ENCODE measurements at places on chromosomes 12 and 14.

GRCh38 chr14:31439561-31439960, 17.7 kb downstream of the DTD2 start:
- DNase-seq: no peak

DNA sequence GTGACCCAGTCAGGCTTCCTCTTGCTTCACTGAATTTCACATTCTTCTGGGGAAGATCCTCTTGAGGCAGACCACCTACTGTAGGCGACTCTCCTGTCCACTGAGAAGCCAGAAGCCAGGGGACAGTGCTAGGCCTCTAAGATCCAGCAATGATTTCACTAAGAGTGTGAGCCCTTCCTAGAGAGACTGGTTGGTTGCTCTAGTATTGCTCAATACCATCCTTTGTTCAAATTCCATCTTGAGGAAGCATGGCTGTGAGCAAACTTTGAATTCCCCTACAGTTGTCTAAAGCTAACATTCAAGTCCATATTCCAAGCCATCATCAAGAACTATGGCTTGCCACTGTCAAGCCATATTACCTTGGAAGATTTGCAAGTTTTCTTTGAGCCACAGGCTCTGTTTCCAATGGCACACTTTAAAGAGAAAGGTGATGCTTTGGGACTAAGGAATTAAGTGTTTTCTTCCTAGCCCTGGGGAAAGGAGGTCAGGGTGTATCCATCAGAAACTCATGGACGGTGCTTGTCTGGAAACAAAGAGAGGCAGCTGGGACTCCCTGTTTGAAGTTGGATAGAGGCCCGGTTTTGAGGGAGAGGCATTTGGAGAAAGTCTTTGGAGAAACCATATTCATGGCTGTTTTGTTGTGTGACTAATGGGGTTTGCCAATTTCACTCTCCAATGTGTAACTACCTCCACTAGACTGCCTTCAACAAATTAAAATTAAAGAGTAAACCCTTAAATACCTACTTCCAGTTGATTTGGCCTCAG, 1217.9 kb downstream of the VRK1 start:
- DNase-seq: no peak

DNA sequence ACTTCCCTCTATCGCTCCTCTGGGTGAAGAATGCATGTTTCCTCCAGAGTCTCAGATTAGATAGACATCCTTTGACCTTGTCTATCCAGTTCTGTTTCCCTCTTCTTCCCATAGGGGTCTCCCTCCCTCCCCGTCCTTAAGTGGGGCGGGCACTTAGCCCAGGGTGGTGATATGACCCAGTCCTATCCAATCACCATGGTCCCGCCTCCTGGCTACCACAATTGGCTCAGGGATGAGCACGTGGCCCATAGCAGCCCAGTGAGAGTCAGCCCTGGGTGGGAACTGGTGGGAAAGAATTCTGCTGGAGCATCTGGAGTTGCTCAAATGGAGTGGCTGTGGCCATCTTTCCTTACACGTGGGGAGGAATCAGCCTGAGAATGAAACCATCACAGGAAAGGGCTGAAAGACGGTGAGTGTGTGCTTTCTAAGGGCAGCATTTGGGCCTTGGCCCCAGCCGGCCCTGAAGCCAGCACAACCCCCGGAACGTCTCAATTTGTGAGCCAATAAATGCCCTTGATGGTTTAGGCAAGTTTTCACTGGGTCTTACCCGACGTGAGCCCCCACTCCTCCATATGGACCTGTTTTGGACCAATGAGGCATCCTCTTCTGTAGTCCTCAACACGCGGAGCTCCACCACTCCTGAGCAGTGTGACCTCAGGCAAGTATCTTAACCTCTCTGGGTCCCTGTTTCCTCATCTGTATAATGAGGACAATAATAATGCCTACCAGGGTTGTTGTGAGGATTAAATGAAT, 14.4 kb upstream of the MLXIP start:
- DNase-seq: peak; percentile 100

GRCh38 chr14:104237651-104238423, 99.5 kb downstream of the KIF26A start:
- no peak for DNase-seq

GRCh38 chr14:32492457-32492856, 163.4 kb downstream of the AKAP6 start:
- no peak for DNase-seq

DNA sequence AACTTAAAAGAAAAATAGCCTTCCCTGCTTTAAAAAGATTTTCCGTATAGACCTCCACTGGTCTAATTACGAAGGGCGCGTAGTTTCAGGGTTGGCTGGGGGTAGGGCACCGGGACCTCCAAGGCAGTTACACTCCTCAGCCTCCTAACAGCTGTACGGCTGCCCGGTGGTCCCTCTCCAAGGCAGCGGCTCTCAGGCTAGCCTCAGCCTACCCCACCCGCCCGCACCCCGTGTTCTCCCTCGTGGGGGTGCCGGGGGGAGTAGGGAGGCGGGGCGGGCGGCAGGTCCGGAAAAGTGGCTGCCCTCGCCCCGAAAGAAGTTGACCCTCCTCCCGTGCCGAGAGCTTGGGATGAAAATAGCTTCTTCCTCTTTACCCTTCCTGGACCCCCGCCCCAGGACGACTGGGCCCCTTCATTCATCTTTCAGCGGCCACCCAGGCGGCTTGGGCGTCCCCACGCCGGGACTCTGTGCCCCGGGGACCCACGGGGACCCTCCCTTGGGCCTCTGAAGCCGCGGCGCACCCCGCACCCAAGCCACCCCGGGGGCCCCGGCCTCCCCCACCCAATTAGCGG, 991 bp upstream of the RCOR1 start:
- no peak for DNase-seq

GRCh38 chr12:119989361-119989730, 310 bp downstream of the BICDL1 start:
- peak; percentile 20 for DNase-seq

DNA sequence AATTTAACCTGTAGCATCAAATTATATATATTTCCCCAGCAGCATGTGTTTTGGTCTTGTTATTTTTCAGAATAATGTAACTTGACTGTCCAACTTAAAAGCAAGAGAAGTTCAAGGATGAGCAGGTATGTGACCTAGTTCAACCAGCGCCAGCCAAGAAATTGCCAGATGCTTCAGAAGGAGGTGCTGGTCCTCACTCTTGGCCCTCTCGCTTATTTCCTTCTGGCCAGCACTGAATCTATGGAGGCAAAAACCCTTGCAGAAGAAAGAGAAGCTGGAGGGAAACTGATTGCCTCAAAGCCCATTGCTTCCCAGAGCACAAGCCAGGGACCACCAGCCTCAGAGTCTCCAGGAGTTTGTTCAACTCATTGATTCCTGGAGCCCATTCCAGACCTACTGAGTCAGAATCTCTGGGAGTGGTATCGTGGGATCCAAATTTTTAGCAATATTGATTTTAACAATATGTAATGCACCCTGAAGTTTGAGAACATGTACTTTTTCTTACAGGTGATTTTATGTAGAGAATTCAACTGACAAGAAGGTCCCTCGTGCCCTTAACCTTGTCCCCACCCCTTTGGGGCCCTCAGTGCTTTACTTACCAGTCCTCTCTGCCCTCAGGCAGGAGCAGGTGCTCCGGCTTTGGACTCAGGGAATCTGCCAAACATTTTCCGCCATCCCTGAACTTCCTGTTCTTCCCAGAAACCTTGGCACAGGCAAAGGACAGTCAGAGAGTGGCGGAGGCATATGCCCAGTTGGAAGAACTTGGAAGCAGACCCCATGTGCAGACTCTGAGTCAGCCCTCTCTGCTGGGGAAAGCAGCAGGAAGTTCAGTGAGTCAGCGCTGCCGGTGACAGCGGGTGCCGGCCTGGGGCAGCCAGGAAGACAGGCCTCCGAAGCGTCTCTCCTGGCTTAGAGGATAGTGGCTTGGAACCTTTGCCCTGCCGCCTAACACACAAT, 10.4 kb downstream of the BEST3 start:
- DNase-seq: peak; percentile 10

DNA sequence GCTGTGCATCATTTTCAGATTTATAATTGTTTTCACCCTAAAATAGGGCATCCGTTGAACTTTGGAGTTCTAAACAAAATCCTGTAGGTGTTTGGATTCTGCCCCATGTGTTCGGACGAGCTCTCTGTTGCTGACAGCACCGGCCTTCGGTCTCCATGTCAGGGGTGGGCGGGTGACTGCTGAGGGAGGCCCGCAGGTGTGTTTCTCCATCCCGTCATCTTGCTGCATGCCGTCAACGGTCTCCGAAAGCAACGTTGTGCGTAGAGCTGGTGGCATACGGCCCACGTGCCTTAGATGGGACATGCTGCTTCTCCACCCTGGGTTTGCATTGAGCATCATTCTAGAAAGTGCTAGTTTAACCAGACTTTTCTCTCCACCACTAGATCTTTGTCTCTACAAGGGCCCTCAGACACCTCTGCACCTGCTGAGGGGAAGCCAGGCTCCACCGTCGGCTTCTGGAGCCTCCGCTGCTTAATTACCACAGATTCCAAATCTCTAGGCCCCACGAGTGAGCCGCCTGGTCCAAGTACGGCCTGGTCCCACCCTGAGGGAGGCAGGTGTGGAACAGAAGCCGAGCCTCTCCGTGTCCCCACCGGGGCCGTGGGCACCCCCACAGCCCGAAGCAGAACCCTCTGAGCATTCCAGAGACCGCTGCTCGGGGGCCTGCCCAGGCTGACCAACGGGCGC, 15.7 kb upstream of the AMN start:
- DNase-seq: no peak

GRCh38 chr14:65339866-65340265, 72.7 kb upstream of the FUT8 start:
- no peak for DNase-seq

GRCh38 chr14:75489480-75489837, 32.8 kb upstream of the BATF start:
- DNase-seq: no peak

GRCh38 chr12:94777936-94778335, 127.6 kb upstream of the TMCC3 start:
- no peak for DNase-seq

- no peak for DNase-seq
Observed at GRCh38 chr12:94641283-94641682, 9.1 kb downstream of the TMCC3 start.

DNA sequence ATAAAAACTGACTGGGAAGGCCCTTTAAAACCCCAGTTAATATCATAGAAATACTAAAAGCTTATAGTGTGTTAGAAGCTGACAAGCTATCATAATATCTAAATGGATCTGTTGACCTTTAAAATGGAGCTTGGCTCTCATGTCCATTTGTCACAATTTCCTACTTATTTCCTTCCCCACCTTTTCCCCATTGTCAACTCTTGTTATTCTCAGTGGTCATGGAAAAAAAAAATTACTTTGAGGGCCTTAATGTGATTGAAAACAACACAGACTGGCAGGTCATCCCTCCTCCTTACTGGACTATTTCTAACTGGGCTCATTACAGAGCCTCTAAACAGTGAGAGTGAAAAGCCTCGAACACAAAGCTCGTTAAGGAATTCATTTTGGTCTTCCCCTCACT, 13.7 kb upstream of the WNK1 start:
- DNase-seq: no peak

GRCh38 chr12:122891661-122892525, 4.0 kb downstream of the VPS37B start:
- DNase-seq: no peak

DNA sequence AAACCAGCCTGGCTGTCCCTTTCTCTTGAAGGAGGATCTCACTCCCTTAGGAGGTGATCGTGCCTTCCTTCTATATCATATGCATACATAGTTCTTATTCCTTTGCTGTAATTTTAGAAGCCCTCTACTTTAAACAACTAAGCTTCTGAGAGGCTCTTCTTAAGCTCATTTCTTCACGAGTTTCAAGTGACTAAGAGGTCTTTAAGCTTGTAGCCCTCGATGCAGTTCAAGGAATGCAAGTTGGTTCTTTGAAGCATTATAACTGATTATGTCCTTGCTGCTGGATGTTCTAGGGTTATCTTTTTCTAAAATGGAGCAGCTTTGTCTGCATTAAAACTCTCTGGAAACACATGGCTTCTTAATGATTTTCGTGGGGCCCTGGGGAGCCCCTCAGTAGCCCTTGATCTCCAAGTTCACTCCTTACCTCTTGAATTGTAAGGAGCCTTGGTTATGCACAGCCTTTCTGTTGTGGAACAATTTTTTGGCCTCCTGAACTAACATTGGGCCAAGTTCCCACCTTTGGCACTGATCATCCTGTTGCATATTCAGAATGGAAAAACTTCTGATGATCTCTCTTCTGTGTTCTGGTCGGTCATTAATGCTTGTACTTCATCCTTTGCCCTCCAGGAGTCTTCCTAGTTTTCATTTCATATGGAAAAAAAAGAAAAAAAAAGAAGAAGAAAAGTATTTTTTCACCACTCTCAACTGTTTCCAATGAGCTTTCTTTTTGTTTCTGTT, 12.6 kb downstream of the RASSF8 start:
- no peak for DNase-seq

DNA sequence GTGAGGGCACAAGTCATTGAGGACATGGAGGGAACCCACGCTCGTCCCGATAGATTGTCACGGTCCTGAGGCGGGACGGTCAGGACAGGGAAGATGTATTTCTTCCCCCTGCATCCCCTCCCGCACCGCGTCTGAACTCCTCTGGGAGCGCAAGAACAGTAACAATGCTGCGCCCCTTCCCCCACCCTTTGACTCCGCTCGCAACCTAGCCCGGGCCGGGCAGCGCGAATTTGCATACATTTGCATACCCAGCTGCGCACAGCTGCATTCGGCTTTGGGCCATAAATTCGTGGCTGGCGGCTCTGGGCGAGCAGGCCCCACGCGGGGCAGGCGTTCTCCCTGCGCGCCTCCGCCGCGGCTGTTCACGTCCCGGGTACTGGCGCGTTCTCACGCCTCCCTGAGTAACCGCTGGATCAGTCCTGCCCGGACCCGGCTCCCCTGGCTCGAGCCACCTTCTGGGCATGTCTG, 29.0 kb upstream of the SMUG1 start:
- DNase-seq: no peak

DNA sequence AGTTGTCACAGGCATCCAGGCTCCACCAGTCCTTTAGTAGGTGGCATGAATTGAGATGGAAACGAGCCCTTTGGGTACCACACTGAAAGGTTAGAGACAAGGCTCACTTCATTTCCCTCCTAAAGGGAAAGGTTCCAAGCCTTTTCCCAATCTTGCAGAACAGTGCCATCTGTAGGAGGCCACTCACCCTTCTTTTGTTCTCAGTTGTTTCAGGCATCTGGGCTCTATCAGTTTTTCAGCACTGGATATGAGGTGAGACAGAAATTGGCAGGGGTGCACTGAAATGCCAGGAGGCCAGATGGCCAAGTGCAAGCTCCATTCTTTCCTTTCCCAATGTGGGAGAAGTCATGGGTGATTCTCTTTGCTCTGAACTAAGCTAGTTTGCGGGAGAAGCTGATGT, 15.2 kb downstream of the FBXO33 start:
- DNase-seq: no peak

- DNase-seq: no peak
Observed at GRCh38 chr14:63249092-63249491, 44.8 kb downstream of the RHOJ start.

- DNase-seq: no peak
Observed at GRCh38 chr12:111693818-111694217, 8.0 kb downstream of the ACAD10 start.

GRCh38 chr14:105448706-105449111, 25.9 kb upstream of the CRIP2 start:
- no peak for DNase-seq
